Retina (tissue), 1 donor: ENCODE measurements at places on chromosomes 7 and 10.
A peak's percentile ranks its signal among the peaks of the same experiment; 100 is the strongest.

GRCh38 chr7:23490357-23491135 is 20.3 kb upstream of the IGF2BP3 start:
- peak; percentile 77 for DNase-seq

DNA sequence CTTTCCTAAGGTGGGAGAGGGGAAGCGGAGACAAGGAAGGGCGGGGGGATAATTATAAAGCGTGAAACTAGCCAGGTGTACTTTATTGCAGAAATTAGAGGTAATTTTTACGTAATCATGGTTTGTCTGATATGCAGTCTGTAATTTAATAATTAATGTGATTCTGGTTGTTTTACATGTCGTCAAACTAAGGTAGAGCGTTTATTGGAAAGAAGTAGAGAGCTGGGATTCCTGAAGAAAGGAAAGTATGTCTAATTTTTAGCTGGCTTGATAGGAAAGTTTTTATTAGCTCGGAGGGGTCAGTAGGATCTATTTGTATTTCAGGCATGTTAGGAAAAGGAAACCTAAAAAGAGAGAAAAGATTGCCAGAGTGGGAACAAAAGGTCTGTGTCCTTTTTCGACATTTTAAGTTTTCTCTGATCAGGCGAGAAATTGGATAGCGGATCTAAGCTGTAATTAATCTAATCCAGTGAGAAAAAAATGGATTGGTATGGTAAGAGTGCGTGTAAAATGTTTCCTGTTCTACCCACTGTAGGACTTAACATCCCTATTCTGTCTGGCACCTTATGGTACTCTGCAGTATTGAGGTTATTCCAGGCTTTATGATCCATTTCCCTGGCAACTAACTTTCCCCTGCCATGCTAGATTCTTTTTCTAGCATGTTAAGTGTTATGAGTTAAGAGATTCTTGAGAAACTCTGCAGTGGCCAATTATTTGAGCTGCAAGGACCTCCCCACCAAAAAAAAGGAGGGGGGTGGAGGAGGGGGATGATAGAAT is 1.4 kb downstream of the CELF2 start:
- no peak for DNase-seq

DNA sequence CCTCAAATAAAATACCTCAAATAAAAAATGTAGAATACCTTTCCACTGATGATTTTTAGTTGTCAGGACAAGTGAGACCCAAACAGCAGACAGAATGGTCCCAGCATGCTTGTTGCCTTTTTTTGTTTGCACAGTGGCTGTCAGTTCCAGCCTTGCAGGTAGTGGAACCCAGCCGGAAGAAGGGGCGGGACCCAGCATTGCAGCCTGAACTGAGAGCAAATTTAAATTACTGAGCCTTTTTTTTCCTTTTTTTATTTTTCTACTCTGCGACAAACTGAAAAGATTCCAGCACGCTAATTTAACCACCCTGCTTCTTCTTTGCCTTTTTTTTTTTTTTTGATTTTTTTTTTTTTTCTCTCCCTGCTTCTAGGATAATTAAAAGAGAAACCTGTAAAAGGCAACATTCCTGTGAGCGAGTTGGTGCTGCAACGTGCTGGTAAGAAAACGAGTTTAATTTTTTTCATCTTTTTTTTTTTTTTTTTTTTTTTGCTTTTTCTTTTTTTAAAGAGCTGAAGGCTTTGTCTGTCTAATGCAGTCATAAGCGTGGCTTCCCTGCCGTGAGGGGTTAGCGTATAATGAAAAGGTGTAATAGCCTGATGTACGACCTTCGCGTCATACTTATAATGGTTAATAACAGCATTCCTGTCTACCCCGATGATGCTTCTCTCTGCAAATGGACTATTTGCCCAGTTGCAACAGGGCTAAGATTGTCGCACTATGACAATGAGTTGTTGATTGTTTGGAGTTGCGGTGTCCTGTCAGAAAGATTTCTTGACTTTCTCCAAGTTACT is 555.3 kb upstream of the CELF2 start:
- DNase-seq = peak; percentile 42

DNA sequence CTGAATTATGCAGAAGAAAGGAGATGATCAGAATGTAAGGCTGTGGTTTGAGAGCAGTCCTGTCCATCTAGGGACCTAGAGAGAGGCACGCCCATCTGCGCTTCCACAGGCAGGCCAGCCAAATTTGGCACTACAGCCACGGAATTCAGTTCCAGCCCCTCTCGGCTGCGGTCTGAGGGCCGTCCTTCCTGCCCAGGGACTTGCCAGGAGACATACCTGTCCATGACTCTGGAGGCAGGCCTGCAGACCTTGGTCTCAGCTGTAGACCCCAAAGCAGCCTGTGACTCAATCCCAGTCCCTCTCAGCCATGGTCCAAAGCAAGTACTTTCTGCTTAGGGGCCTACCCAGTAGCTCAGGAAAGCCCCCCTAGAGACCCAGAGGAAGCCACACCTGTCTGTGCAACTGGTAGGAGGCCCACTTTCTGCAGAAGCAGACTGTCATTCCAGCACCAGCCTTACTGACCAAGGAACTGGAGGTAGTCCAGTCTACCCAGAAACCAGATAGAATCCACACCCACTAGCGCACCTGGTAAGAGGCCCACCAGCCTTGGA is 720.9 kb downstream of the PARD3 start:
- no peak for DNase-seq

GRCh38 chr10:86400705-86401587 is 34.4 kb upstream of the GRID1 start:
- peak; percentile 78 for DNase-seq

DNA sequence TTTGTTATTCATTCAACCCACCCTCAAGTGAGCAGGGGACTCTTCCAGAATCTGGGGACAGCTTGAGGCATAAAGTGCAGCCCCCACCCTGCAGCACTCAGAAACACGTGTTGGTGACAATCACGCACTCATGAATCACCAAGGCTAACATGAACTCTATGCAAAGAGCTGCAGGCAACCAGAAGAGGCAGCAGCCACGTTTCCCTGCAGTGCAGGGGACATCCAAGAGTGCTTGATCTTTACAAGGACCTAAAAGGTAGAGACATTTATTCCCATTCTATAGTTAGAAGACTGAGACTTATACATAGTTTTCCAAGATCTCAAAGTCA is 135.2 kb upstream of the GDF10 start:
- no peak for DNase-seq

DNA sequence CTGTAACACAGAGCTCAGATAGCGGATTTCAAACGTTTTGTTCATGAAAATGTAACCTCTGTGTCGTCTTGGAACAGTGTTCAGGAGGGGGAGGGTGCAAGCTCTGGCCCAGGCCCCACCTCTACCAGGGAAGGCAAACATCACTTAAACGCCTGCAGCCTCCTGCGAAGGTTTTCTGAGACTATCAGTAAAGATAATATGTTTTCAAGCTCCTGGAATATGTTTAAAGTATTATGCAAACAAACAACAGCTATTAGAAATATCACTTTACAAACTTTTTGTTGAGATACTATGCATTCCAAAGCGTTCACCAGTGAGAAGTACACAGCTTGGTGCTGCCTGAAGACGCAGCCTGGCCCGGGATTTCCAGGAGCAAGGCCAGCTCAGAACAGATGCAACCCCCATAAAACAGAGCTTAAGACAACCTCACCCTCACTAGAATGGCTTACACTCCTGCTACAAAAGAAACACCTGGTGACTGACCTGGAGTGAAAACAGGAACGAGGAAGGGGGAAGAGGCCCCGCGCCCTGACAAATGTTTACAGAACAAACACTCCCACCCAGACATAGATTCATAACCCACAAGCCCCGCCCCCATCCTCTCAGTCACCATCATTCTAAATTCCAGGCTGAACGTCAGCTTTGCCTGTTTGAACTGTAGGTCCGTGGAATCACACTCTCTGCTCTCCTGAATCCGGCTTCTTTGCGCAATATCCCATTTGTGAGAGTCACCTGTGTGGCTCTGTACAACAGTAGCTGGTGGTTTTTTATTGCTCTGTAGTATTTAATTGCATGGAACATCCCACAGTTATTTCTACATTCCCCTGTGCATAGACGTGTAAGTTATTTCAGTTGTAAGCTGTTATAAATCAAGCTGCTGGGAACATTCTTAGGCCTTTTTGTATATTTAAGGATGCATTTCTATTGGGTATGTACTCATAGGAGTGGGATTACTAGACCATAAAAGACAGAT is 155.0 kb downstream of the PTPRN2 start:
- DNase-seq = no peak
